Placental epithelial cell (primary cell): ENCODE measurements at places on chromosomes 13 and 19. TPM values are rescaled to one million over a fixed set of nuclear protein-coding genes. Genes with fewer than 3 reads are reported as not detected.

UPK1A gene
- total RNA-seq, result 0.39 TPM in 1 of 2 replicates, not detected in the other

HPN gene
- total RNA-seq, result 0.22 and 0.79 TPM in 2 replicates

SOX1 gene
- total RNA-seq, result not detected in 2 replicates

SYNGR4 gene
- total RNA-seq, result not detected in 2 replicates

KLC3 gene
- total RNA-seq, result 33.4 and 39.1 TPM in 2 replicates

TBXA2R gene
- 4.3 and 6.7 TPM in 2 replicates for total RNA-seq

NXNL1 gene
- total RNA-seq, result not detected in 2 replicates

KCNK6 gene
- 20.0 and 23.0 TPM in 2 replicates for total RNA-seq

ZBTB32 gene
- total RNA-seq, result not detected in 2 replicates

ZNF560 gene
- total RNA-seq, result 0.33 and 0.39 TPM in 2 replicates

GTF3A gene
- total RNA-seq, result 42.4 and 115 TPM in 2 replicates

FUT2 gene
- under 0.01 TPM in 1 of 2 replicates, not detected in the other for total RNA-seq

ZNF69 gene
- 27.9 and 38.4 TPM in 2 replicates for total RNA-seq

NKPD1 gene
- 2.9 and 5.9 TPM in 2 replicates for total RNA-seq

NLRP4 gene
- total RNA-seq, result not detected in 2 replicates

ATP4B gene
- total RNA-seq, result not detected in 2 replicates

URAD gene
- total RNA-seq, result not detected in 2 replicates

FBXW9 gene
- 15.7 and 19.8 TPM in 2 replicates for total RNA-seq

SIGLEC12 gene
- total RNA-seq, result not detected in 2 replicates

ATP4A gene
- not detected in 2 replicates for total RNA-seq

DAND5 gene
- total RNA-seq, result 0.11 TPM in 1 of 2 replicates, not detected in the other

CNN2 gene
- total RNA-seq, result 33.0 and 118 TPM in 2 replicates

DCT gene
- 0.11 and 0.39 TPM in 2 replicates for total RNA-seq

SHANK1 gene
- total RNA-seq, result not detected in 2 replicates

DLEU7 gene
- total RNA-seq, result not detected in 2 replicates

KANK3 gene
- total RNA-seq, result 0.43 and 1.2 TPM in 2 replicates

ZNF112 gene
- 4.3 and 7.9 TPM in 2 replicates for total RNA-seq

ZIC2 gene
- total RNA-seq, result not detected in 2 replicates

MISP3 gene
- 0.22 and 0.39 TPM in 2 replicates for total RNA-seq

GJB6 gene
- under 0.01 TPM in 1 of 2 replicates, not detected in the other for total RNA-seq

FPR3 gene
- not detected in 2 replicates for total RNA-seq

ZNF573 gene
- 1.6 and 4.7 TPM in 2 replicates for total RNA-seq

CEACAM16 gene
- not detected in 2 replicates for total RNA-seq

IGFL2 gene
- 0.11 TPM in 1 of 2 replicates, not detected in the other for total RNA-seq

PEX11G gene
- total RNA-seq, result 2.8 and 5.9 TPM in 2 replicates

NMRK2 gene
- total RNA-seq, result not detected in 2 replicates

SERTM1 gene
- total RNA-seq, result 0.11 TPM in 1 of 2 replicates, not detected in the other

ZNF77 gene
- 1.6 and 3.5 TPM in 2 replicates for total RNA-seq

CBARP gene
- total RNA-seq, result 1.6 and 3.5 TPM in 2 replicates
